RWPE1 (cell line): ENCODE measurements at places on chromosomes 11 and 22.

- peak; percentile 69 for DNase-seq
Observed at GRCh38 chr11:73478737-73479347, 102.6 kb downstream of the RELT start.

DNA sequence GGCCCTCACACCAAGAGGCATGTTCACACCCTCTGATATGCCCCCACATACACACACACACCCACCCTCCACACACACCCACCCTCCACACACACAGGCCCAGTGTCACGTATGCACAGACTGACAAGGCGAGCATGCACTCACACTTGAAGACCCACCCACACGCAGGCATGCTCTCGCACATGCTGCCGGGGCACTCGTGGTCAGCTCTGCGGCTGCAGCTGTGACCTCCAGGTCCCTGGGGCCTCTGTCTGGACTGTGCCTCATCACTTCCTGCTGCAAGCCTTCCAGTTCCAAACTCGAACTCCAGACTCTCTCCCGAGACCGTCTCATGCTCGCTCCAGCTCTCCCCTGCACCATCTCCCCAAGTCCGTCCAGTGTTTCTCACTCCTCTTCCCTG, 9.5 kb downstream of the DCHS1 start:
- DNase-seq, result no peak

- DNase-seq, result no peak
Observed at GRCh38 chr22:42365942-42366695, 66.1 kb downstream of the NFAM1 start.

DNA sequence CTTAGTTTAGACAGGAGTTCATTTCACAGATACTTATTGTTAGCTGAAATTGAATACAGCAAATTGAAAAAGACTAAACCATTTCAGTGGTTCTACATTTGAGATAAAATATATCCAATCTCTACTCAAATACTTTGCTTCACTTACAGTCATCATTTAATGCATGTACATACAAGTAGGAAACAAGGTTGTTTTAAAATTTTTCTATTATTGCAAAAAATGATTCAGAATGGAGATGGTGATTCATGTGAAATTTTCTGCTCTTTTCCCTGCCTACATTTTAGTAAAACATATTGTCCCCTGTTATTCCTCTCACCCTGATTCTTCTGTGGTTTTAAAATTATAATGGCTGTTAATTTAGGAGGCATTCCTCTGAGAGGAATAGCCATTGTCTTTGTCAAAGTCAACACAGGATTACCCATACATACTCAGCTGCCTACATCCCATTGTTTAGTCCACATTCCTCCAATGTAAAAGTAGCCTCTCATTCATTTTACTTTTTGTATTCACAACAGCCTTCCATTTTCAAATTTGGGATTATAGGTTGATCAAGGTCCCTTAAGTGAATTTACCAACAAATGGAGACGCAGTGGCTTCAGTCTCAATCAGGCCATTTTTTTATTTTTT, 60.1 kb downstream of the TRPC6 start:
- DNase-seq, result no peak

DNA sequence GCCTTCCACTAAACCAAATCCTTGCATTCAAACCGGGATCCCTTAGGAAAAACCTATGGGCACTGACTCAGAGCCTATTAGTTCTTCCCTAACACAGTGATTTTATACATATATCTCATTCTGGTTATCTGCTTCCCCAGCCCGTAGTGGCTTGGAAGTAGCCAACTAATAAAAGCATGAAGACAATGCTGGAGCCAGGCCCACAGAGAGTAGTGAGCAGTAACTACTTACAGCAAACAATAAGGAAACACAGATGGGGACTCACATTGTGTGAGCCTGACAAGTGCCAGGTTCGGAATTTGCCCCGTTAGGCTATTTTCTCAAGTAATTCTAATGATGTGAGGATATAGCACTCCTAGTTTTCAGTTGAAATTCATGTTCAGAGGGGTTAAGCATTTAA, 83.3 kb upstream of the OR5AK2 start:
- no peak for DNase-seq

DNA sequence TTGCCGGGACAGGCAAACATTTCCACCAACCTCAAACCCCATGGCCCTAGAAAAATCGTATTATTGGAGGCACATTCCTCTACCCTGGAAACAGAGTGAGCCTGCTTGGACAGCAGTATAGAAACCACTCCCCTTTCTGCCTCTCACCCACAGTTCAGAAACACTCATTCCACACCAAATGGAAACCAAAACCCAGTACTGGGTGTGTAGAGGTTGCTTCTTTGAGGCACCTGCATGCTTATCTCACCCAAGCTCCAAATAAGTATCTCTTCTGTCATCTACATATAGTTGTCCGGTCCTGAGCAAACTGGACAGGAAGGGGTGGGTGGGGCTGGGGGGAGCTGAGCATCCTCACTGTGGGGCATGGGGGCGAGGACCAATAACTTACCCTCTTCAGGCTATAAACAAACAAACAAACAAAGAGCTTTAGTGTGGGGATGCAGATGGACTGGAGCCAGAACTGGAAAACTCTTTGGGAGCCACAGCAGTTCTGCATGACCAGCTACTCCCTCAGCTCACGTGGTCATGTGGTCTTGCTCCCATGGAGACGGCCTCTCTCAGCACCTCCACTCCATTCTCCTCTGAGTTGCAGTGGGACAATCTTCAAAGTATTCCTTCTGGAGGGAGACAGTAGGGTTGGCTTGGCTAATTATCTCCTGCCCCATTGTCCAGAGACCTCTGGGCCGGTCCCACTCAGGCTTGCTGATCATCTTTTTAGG, 1.0 kb upstream of the PLAAT2 start:
- no peak for DNase-seq

DNA sequence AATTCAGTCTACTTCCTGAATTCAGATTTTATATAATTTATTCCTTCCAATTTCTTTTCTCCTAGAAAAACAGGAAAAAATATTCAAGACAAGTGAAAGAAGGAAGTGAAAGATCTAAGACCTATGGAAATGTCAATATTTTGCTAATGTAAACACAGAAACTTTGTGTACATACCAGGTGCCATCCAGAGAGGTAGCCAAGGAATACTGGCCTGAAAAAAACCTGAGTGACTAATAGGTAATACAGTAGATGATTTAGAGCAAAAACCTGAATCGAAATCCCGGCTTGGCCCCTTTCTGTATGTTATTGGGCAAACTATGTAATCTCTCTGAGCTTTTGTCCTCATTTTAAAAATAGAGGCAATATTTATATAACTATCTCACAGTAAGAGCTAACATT, 59.2 kb upstream of the FSHB start:
- no peak for DNase-seq

- DNase-seq, result no peak
Observed at GRCh38 chr11:90187839-90188238, 35.0 kb downstream of the CHORDC1 start.

- no peak for DNase-seq
Observed at GRCh38 chr11:3077846-3078440, 20.7 kb upstream of the CARS1 start.

- peak; percentile 11 for DNase-seq
Observed at GRCh38 chr11:36744375-36745168, 146.5 kb upstream of the RAG2 start.

DNA sequence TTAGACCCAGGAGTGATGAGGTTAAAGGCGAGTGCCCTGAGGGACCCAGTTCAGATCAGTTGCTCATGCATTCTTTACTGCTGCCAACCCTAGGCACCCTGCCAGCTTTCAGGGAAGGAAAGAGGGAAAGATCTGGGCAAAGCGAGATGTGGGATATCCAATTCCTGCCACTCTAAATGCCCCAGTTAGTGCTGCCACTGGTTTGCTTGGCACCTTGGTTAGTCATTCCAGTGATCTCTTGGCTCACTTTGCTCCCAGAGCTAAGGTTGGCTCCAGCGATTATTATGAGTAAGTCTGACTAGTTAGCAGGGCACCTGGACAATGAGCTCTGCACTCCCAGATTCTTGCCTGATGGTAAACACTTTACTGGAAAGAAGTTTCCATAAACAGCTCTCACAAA, 85.0 kb downstream of the INSC start:
- peak; percentile 71 for DNase-seq

- DNase-seq, result peak; percentile 62
Observed at GRCh38 chr11:86182976-86183584, 61.5 kb upstream of the EED start.

DNA sequence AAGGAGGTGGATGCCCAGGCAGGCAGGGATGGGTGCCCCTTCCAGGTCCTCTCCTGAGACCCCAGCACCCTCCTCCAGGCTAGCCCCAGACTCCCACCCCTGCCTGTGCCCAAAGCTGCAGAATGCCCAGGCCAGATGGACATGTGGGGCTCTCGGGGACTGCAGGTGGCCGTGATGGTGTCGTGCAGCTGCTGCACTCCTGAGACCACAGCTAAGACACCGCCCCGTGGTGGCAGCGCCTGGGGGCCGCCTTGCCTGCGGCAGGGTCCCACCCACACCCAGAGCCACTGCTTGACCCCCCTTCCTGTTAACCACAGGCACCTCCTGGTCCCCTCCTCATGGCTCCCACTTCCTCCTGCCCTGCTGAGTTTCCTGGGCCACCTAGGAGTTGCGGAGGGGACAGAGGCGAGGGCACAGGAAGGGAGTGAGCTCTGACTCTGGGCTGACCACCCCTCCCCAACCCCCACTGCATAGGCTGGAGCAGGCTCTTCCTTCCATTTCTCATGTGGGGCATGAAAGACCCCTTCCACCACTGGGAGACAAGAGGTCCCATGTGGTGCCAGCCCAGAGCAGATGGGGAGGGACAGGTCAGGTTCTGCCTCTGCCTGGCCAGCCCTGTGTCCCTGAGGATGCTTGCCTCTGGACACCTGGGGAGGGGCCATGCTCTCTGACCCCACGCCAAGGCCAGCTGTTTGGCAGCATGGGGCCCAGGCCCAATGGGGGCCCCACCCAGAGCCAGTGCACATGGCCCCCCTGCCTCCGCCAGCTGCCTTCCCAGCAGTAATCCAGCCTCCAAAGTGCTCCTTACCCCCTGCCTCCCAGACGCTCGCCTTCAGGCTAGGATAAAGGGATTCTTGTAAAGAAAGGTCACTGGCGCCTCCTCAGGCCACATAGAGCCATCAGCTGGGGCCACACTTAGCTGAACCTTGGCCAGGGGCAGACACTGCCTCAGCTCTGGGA, 29.3 kb downstream of the OSBPL5 start:
- DNase-seq, result no peak

- DNase-seq, result no peak
Observed at GRCh38 chr11:118806400-118806799, 15.4 kb upstream of the DDX6 start.

- DNase-seq, result no peak
Observed at GRCh38 chr11:68927280-68928135, 23.8 kb downstream of the IGHMBP2 start.

- no peak for DNase-seq
Observed at GRCh38 chr22:38871360-38872171, 450 bp downstream of the CBX6 start.

DNA sequence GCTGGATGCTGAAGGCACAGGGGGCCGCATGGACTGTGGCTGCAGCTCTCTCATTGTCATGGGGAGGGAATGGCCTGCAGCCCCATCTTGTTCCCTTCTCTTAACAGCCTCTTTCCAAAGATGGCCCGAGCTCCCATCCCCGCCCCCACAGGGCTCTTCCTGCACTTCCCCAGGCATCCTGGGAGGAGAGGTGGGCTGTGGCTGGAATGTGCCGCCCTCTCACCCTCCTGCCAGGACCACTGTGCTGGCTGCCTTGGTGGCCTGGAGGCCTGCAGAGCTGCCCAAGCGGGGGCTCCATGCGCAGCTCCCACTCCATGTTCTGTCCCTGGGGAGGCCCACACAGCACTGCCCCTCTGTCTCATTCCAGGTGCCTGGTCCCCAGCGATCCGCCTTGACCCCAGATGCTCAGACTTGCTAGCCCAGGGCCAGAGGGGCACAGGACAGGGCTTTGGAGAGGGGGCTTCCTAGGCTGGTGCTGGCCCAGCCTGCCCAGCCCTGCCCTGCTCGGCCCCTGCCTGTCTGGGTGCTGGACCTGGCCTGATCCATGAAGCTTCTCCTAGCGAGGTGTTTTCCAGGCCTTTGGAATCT, 56.6 kb downstream of the RTN4R start:
- DNase-seq, result no peak

GRCh38 chr11:46865340-46865739, 19.3 kb upstream of the CKAP5 start:
- DNase-seq, result no peak

DNA sequence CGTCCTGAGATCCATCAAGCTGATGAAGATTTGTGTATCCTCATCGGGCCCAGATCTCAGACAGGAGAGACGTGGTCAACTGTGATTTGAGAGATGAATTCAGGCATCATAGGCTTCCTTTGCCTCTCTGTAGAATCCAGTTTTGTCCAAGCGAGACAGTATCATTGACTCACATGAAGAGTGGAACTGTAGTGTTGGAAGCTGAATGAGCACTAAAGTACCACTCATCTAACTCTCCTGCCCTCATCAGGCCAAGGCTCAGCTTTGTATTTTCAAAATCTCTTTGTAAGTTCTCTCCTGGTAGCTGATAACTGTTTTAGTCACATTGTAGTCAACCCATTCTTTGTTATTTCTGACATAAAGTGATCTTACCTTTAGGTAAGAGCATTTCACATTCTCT, 85.1 kb downstream of the KIRREL3 start:
- DNase-seq, result no peak

DNA sequence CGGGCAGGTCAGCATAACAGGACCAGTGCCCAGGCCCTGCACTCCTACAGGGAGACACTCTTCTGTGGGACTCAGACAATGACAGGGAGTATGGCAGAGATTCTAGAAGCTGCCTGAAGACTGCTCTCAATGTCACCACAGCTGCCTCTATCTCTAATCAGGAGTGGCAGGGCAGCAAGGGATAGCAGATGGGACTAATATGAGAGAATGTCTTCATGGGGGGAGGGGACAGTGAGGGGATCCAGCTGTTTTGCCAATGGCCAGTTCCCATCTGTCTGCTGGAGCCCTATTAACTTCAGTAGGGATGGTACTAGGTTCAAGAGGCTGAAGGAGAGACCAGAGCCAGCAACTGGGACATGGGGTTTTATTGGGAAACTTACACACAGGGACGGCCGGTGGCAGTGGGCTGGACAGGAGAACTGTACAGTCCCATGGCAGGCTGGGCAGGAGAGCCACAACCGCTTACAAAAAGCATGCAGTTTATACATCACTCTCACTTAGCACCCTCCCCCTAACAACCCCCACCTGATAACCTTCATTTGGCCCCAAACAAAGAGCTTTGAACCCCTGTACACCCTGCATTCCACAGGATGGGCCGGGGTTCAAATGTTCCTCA, 2.5 kb upstream of the CD82 start:
- no peak for DNase-seq

DNA sequence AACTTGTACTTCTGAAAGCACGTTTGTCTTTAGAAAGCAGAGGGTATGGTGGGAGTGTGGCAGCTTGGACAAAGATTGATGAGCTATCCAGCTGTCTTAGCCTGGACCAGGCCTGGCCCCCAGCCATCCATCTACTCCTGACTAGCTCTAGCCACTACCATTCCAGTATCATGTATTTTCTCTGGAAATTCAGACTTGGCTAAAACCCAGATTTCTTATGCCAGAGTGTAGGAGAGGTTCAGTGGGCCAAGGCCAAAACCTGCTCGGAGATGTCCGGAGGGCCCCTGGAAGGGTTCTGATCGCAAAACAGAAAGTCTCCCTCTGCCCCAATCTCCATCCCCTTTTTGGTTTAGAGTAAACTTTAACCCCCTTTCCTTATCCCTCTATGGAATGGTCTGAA, 24.8 kb upstream of the MTCH2 start:
- no peak for DNase-seq
